ENCODE measurements at places on chromosomes 1 and 21.

DNA sequence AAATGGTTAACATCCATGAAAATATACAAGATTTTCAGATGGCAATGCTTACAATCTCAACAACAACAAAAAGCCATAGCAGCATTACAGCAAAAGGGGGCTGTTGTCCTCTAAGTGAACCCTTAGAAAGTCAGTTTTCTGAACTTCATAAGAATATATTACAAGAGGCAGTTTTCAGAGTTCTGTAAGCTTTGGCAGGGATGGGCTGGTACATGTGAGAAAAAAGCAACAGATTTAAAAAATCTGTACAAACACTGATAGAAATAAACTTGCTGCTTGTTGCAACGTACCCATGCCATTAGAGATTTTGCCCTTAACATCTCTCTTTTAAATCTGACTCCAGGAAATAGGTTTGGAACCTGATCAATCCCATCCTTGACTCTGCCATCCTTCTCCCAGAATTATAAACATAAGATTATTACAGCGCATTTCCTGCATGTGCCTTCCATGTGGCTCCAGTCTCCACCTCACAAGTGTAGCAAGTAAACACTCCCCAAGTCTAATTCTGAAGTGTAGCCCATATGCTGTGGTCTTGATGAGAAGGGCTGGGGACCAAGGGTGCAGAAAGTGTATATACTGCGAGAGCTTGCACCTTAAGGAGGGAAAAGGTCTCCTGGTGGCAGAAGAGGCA lies 101.4 kb upstream of the TSPAN2 start:
- DNase-seq: no peak

- DNase-seq: peak; percentile 53
Observed at GRCh38 chr1:160070243-160071163, 543 bp upstream of the KCNJ10 start.

DNA sequence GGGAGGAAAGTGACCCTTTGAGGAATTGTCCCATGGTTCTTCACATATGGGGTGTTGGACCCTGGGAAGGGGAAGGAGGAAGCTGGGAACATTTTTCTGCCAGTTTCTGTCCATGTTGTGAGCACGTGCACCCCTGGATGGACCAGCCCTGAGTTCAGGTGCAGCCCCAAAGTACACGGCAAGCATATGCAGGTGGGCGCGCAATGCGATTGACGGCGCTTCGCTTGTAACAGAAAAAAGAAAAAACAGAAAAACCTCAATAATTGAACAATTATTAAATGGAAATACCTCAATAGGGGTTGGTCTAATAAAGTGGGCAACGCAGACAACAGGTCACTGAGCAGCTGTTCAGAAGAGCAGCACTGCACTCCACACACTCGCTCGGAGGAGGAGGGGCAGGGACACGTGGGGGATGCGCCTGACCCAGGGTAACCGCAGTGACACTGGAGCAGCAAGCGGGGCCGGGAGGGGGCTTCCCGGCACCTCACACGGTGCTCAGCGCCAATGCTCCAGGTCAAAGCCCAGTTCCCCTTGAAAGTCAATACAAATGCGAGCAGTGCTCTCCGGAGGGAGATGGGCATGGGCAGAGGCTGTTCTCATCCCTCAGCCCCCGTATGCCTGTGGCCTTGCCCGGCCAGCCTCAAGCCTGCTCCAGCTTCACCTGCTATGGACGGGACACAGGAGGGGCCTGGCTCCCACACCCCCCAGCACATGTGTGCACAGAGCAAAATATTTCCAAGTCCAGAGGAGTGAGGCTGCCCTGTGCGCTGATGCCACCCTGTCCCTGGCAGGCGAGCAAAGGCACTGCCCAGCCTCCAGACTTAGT lies 6.6 kb upstream of the ACTRT2 start:
- no peak for DNase-seq

GRCh38 chr1:215635827-215636226 lies 68.7 kb downstream of the KCTD3 start:
- DNase-seq: no peak

DNA sequence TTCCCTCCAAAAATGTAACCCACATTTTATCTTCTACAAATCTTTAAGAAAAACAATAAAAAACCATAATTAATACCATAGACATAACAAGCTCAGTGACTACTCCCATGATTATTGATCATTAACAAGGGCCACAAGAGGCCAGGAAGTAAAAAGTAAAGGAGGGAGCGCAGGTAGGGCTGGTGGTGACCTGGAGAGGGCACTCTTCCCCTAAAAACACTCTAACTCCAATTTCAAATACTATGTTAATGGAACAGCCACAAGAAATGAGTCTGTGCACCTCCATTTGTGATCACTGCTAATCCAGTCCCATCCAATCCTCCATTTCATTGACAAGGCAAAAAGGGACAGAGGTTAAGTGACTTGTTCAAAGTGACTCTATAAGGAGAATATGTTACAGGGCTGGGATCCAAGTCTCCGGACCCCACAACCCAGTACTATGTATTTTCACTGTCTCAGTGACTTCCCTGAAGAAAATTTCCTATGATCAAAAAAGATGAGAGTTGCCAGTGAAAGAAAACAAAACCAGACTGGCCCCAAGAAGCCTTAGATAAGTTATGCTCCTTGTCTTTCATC lies 41.2 kb upstream of the CFAP298 start:
- DNase-seq: peak; percentile 49

DNA sequence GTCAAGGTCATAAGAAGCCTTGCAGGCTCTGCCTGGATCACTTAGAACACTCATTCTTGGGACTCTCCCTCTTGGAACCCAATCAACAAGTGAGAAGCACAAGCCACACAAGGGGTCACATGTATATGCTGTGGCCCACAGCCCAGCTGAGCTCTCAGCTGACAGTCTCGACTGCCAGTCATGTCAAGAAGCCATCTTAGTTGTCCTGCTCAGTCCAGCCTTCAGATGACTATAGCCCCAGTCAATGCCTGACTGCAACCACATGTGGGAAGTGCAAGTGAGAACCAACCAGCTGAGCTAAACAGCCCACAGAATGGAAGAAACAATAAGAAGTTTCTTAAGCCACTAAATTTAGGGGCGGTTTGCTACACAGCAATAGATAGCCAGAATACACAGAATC lies 356.0 kb downstream of the KCNH1 start:
- no peak for DNase-seq

GRCh38 chr1:8397511-8397910 lies 79.6 kb downstream of the SLC45A1 start:
- DNase-seq: peak; percentile 86

- DNase-seq: no peak
Observed at GRCh38 chr1:96878640-96879039, 157.1 kb downstream of the PTBP2 start.

DNA sequence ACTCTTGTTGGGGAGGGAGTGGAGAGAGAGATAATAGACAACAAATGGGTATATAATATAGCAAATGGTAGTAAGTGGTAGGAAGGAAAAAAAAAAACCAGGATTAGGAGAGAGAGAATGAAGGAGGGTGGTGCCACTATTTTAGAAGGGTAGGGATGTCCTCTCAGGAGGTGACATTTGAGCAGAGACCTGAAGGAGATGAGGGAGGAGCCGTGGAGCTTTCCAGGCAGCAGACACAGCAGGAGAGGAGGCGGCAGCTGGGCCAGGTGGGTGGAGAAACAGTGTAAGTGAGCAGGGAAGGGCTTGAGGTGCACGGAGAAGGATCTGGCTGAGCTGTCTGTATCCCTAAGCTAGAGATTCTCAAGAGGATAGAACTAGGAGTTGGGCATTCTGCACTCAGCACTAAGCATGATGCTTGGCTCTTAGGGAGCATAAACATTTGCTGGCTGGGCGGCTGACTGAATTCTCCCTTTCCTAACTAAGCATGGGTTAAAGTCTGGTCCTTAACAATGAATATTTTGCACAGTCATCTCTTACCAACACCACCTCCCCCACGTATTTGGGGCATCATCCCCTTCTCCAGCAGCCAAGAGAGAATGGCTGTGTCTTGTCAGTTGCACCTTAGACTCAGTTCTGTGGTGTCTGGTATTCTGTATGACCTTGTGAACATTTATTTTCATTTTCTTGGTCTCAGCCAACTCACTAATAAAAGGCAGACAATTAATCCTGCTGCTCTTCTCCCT lies 27.6 kb upstream of the SARS1 start:
- no peak for DNase-seq

DNA sequence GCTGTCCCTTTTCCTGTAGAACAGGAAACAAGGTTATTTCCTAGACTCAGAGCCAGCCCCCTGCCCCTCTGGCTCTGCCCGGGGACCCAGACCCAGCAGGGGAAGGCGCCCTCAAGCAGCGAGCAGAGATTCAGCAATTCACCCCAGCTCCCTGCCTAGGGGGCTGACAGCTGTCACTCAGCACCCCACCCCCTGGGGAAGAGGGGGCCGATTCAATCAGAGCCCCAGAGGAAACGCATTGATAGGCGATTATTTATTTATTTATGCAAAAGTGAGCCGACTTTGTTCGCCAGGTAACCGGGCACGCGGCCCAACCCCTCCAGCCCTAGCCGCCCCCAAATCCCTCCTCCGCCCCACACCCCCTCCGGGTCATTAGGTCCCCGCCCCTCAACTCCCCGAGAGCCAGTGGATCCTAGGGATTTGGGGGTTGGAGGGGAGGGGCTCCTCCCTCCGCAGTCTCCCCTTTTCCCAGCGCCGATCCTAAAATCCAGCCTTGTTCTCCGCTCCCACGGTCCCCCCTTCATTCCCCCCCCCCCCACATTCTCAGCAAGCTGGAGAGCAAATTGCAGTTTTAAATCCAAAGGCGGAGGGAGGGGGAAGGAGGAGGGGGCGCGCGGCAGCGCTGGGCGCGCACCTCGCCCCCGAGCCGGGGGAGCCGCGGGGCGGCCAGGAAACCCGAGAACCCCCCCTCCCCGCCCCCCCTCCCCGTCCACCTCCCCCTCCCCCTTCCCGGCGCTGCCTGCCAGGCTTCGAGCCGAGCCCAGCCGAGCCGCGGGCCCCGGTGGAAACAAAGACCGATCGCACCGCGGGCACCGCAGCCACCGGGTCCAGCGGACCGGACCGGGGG lies 1.3 kb downstream of the AHDC1 start:
- DNase-seq: no peak

DNA sequence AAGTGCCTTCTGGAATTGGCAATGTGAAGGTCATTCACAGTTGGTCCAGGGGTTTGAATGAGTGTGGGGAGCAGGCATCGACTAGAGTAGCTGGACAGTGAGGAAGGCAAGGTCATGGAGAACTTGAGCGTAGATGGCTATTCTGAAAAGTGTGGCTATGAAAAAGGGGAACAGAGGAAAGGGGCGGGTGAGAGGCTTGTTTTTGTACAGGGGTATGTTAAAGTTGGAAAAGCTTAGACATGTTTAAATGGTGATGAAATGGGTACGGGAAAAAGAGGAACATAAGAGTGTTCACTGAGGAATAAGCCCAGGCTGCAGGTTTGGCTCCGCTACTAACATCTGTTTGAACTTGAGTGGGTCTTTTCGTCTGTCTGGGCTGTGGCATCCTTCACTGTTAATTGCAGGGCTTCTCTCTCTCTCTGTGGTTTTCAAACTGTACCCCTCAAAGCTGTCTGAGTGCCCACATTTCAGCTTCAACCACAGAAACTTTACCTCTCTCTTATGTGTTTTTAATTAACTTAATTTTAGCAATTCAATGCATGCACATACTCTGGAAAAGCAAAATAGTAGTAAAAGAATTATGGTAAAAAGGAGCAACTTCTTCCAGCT lies 70.8 kb upstream of the COA6 start:
- DNase-seq: peak; percentile 14

DNA sequence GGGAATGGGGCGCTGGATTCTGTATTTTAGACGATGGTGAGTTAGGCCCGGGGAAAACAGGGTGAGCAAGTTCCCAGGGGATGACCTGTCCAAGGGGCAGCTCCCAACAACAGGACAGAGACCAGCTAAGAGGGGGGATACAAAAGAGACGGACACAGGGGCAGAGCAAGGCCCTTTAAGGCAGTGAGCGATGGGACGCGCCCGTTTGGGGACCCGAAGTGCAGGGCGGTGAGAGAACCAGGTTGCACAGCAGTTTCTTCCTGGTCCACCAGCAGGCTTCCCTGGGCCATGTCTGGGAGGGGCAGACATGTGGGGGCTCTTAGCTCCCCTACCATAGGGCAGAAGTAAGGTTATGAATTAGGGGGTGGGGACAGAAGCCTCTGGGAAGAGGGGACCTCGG lies 22.0 kb downstream of the INAVA start:
- DNase-seq: no peak

DNA sequence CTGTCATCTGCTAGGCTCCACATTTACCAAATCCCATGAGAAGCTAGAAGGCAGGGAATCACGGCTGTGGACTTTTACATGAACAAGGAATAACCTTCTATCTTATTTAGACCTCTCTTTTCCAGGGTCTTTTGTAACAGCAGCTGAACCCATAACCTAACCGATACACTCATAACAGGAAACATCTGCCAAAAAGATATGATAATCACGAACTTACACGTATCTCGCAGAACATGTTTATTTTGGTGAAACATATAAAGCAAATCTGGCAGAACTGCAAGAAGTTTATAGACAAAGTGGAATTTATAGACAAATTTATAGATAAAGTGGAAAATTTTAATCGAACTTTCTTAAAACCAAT lies 20.4 kb downstream of the TINAGL1 start:
- DNase-seq: no peak

- DNase-seq: no peak
Observed at GRCh38 chr1:117030271-117030877, 28.8 kb downstream of the CD101 start.

DNA sequence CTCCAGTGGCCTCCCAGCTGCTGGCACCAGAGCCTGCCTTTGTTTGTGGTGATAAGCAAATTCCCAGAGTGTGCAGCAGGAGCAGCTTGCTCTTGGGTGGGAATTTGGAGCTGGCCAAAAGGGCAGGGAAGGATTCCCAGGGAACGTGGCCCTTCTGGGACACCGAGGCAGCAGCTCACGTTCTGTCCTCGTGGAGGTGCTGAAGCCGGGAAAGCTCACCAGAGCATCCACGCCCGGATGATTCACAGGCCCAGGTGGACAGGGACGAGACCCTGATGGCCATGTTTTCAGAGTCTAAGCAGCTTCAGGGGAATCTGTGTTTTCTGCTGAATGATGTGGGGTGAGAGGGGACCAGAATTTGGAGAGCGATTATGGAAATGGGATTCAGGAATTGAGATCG lies 19.1 kb upstream of the KLHDC7A start:
- no peak for DNase-seq

DNA sequence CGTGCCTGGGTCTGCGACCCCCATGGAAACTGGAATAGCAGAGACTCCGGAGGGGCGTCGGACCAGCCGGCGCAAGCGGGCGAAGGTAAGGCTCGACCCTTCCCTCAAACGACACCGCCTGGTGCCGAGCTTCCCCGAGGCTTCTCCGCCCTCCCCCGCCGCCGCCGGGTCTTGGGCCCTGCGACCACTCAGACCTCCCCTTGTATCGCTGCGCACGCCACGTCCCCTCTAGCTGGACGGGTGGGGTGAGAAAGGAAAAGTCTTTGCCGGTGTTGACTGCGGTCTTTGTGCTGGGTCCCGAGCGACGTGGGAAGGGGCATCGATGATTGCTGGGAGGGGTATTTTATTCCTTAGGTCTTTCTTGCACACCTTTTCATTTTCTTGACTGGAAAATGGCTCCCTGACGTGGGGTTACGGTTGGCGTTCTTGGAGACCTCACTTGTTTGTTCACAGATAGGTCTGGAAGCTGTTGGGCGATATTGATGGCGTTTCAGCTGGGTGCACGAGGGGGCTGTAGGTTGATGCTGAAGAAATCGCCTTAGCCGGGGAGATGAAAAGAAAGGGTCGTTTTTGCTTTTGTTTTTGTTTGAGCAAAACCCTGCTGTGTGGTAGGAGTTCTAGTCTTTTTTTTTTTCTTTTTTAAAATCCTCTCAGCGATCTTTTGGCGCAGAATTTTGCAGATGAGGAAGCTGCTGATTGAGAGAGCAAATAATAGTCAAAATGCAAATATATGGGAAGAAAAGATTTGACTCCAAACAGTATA lies 776 bp downstream of the KDM1A start:
- DNase-seq: peak; percentile 56

GRCh38 chr1:77652268-77652667 lies 30.2 kb downstream of the ZZZ3 start:
- no peak for DNase-seq

- DNase-seq: no peak
Observed at GRCh38 chr1:184986250-184986649, 11.9 kb upstream of the NIBAN1 start.
